Colonic mucosa (tissue), 4 donors: ENCODE measurements at places on chromosomes 1 and 21. TPM values are rescaled to one million over a fixed set of nuclear protein-coding genes. Genes with fewer than 3 reads are reported as not detected.
A peak's percentile ranks its signal among the peaks of the same experiment; 100 is the strongest.

The ACTL8 gene
- total RNA-seq, result 2.8 TPM

The MYBPH gene
- total RNA-seq, result not detected

The GSTM1 gene
- total RNA-seq, result not detected

GRCh38 chr1:245604979-245605378 is 450.2 kb downstream of the KIF26B start:
- H3K4me3 ChIP-seq, result no peak overlapping the region
- H3K4me1 ChIP-seq, result no peaks in the 10 kb centered on the region
- H3K27ac ChIP-seq, result no peak overlapping the region
- no peak for DNase-seq
- H3K27me3 ChIP-seq, result no peaks in the 10 kb centered on the region

DNA sequence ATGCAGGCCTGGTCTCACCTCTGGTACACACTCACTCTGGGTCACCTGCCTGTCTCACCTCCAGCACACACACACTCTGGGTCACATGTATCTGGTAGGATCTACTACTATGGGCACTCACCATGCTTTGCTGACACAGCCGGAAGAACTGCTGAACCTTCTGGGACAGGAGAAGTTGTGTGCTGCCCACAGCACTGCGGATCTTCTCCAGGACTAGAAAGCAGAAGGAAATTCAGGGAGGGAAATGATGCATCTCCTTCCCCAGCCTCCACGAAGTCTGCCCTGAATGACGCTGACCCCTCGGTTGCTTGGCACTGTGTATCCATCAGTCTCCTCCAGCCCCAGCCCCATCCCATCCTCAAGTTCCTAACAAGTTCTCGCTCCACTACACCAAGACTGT is 7.9 kb upstream of the SMIM12 start:
- H3K27me3 ChIP-seq, result no peaks in the 10 kb centered on the region
- H3K4me1 ChIP-seq, result no peaks in the 10 kb centered on the region
- no peaks in the 10 kb centered on the region for H3K36me3 ChIP-seq
- DNase-seq, result no peak

DNA sequence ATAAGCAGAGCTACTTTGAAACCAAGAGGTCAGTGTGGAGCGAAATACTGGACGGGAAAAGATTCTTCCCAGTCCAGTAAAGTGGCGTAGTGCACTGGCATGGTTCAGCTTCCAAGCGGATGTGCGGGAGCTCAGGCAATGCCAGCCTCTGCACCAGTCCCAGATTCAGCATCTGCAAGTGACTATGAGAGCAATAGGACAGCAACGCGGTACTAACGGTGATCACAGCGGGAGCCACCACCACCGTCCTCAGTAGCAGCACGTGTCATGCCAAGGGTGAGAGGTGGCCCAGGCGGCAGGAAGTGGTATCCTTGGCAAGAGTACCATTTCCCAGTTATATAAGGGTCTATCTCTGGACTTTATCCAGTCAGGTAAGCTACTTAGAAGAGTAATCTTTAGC is 17.8 kb downstream of the PLD5 start:
- no peak overlapping the region for H3K4me3 ChIP-seq
- H3K27ac ChIP-seq, result no peak overlapping the region
- H3K36me3 ChIP-seq, result no peaks in the 10 kb centered on the region
- H3K27me3 ChIP-seq, result no peaks in the 10 kb centered on the region
- DNase-seq, result no peak
- H3K4me1 ChIP-seq, result no peaks in the 10 kb centered on the region

DNA sequence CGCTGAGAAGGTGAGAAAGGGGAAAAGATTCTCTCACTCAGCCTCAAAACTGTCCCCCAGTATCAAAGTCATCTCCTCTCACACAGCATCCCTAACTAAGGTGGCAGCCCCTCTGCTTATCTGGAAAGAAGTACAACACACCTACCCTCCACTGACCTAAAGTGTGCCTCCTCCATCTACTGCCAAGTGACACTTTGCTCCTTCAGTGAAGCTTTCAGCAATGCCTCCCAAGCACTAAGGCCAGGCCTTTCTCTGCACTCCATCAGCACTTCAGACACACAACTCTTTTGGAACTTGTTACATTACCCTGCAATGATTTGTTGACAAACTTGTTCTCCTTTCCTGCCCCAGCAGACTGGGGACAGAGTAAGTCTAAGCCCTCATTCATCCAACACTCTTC is 1.4 kb downstream of the SH3BP5L start:
- H3K4me1 ChIP-seq, result peaks cover 22% of the 10 kb centered on the region
- H3K27me3 ChIP-seq, result no peaks in the 10 kb centered on the region
- H3K27ac ChIP-seq, result no peak overlapping the region
- H3K4me3 ChIP-seq, result no peak overlapping the region
- no peaks in the 10 kb centered on the region for H3K36me3 ChIP-seq

DNA sequence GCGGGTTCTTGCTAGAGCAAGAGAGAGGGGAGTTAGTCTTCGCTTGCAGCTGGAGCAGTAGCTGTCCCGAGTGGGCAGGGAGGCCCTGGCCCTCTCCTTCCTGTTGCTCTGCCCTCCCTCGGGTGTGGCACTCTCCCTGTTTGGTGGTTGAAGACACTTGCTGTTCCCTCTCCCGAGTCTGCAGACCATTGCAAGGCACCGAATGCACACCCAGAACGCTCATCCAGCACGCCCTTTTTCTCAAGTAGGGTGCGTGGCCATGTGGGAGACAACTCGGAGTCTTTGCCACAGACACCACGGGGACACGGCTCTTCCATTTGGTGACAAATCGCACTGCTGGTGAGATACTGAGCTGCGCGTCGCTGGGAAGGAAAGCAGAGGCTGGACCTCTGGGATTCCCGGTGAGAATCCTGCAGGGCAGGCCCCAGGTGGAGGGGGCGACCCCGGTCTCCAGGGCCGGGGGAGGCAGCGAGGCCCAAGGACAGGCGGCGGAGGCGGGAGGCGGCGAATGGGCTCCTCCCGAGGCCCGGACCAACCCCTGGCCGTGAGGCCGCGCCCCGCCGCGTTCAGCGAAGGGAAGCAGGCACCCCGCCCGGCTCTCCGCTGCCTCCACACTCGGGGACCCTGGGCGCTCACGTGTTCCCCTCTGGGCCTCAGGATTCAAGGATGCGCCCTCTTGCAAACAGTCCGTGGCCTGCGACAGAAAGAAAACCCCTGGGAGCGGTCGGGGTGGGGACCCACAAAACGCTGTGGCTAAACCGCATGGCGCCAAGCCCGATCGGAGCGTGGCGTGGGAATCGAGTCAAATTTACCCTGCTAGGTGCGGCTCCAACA is 10.4 kb upstream of the TMEM200B start:
- no peak overlapping the region for H3K27ac ChIP-seq
- peak; percentile 40 for DNase-seq
- H3K4me1 ChIP-seq, result no peaks in the 10 kb centered on the region
- peak overlapping the region; percentile 2 for H3K4me3 ChIP-seq
- no peaks in the 10 kb centered on the region for H3K36me3 ChIP-seq
- H3K27me3 ChIP-seq, result no peaks in the 10 kb centered on the region

DNA sequence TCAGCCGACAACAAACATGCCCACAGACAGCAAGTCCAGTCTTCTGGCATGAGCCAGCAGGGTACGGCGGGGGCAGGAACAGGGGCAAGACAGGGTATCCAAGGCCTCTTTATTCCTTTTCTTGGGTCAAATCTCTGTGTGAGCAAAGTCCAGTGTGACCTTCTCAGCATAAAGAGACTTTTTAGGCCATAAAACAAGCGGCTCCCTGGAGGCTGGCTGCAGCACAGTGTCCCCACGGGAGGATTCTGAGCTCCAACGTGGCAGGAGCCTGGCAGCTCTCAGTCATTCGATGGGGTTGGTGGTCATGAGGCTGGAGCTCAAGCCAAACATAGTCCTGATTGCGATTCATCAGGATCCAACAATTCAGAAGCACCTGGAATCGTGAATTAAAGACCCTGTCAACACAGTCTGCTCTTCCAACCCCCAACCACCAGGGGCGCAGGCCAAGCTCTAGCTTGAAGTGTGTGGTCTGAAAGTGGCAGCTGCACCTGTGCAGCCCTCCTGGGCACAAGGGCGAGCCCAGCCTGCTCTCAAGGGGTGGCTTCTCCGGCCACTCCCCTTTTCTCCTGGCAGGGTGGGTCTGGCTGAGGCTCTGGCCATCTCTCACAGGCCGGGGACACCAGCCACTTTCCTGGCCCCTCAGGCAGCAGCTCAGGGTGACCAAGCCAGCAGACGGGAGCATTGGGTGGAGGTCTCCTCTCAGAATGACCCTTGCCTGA is 62.1 kb downstream of the SLC66A1 start:
- no peaks in the 10 kb centered on the region for H3K4me1 ChIP-seq
- no peak overlapping the region for H3K4me3 ChIP-seq
- H3K36me3 ChIP-seq, result no peaks in the 10 kb centered on the region
- no peak overlapping the region for H3K27ac ChIP-seq

DNA sequence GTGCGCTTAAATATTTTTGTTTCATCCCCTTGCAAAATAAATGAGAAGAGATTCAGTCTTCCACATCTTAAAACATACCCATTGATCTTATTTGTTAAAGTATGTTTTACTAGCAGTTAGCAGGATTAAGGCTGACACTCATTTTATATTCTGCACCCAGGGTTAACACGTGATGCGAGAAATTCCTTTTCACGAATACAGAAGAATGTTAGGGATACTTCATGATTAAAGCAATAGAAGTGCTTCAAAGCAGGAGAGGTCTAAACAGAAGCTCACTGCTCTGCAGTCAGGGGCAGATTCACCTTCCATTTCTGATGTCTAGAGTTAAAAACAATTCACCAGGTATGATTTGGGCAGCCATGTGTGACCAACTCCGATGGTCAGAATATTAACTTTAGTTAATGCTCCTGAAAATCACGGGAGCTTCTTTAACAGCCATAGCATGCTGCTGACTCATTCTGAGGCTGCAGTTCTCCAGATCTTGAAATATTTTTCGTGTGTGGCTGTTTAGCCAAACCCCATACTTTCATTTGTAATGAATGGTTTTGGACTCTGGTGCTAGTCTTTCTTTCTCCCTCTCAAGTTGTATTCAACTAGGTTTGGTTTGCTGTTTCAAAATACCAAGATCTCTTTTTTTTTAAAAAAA is 19.7 kb downstream of the BCAR3 start:
- no peaks in the 10 kb centered on the region for H3K4me1 ChIP-seq
- no peak for DNase-seq
- H3K4me3 ChIP-seq, result no peak overlapping the region
